ENCODE measurements at places on chromosomes 5 and 9.

DNA sequence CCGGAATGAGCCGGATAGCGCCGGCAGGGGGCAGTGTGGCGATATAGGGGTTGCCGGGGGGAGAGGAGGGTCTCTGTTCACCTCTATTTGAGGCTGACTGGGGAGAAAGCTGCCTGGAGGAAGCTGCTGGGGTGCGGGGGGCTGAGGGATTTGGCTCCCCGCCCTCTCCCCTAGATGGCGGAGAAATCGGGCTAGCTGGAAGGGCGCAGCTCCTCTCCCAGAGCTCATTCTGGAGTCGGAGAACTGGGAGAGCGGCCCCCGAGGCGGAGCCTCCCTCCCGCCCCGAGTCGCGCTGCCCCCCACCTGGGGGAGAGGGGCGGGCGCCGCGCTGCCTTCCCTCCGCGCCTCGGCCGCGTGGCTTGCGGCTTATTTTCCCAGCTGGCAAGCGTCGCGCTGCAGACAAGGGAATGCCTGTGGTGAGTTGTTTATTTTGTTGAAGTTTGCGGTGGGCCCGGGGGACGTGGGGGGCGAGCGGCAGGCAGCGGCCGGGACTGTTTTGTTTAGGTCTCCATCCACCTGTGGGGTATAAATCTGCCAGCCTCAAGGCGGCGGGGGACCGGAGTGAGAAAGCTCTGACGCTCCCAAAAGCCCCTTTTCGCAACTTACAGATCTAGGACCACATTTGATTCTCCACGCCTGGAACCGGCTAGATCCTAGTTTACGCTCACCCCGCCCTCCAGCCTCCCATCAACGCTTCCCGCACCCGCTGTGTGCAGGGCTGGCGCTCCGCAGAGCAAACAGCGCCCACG is 4.1 kb upstream of the RGMB start:
- no peak for DNase-seq

GRCh38 chr9:82552784-82553183 is 510.2 kb downstream of the RASEF start:
- DNase-seq = no peak

DNA sequence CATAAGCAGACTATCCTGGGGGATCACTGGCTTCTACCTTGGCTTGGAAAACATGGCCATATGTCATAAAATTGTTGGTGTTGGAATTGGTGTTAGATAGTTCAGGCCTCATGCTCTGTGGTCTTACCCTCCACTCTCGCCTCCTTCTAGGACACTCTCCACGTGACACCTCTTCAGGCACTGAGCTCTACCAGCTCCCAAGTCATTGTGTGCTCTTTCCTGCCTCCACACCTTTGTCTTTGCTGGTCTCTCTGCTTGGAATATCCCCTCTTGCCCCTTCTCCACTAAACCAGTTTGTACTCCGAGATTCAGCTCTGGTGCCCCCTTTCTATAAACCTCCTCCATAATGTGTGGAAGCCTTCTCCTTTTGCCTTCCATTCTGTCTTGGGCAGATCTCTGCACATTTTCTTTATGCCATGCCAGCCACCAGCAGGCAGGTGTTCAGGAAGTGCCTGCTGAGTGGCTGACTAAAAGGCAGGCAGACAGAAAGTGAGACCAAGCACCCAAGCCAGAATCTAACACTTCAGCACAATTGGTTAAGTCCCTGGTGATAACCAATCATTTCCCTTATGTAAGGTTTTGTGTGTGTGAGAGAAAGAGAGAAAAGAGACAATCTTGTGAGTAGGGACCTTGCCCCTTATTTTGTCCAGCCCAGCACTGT is 37.7 kb downstream of the SAR1B start:
- DNase-seq = no peak

- no peak for DNase-seq
Observed at GRCh38 chr5:171525085-171525484, 105.6 kb downstream of the FGF18 start.

- no peak for DNase-seq
Observed at GRCh38 chr5:119402081-119402480, 46.3 kb downstream of the TNFAIP8 start.

- DNase-seq = no peak
Observed at GRCh38 chr5:29715167-29715566, 1478.3 kb upstream of the CDH6 start.

- DNase-seq = no peak
Observed at GRCh38 chr5:13278148-13278547, 666.3 kb downstream of the DNAH5 start.

GRCh38 chr5:153742060-153742459 is 251.6 kb downstream of the GRIA1 start:
- DNase-seq = no peak

GRCh38 chr9:15851766-15852165 is 298.9 kb downstream of the CCDC171 start:
- DNase-seq = no peak

GRCh38 chr5:137142764-137143605 is 356.1 kb downstream of the SPOCK1 start:
- no peak for DNase-seq

GRCh38 chr5:113487416-113487780 is 855 bp downstream of the MCC start:
- DNase-seq = no peak

- no peak for DNase-seq
Observed at GRCh38 chr9:2730971-2731370, 13.7 kb downstream of the KCNV2 start.

DNA sequence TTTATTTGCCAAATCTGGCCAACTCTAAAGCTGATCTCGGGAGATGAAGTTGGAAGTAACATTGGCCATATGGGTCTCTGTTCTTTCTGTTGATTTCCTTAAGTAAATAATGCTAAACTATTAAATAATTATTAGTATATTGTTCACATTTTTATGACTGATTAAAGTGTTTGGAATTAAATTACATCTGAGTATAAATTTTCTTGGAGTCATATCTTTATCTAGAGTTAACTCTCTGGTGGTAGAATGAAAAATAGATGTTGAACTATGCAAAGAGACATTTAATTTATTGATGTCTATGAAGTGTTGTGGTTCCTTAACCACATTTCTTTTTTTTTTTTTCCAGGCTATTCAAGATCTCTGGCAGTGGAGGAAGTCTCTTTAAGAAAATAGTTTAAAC is 9.3 kb upstream of the FGF18 start:
- DNase-seq = no peak

GRCh38 chr5:146098047-146098446 is 7.3 kb downstream of the PLAC8L1 start:
- DNase-seq = no peak

DNA sequence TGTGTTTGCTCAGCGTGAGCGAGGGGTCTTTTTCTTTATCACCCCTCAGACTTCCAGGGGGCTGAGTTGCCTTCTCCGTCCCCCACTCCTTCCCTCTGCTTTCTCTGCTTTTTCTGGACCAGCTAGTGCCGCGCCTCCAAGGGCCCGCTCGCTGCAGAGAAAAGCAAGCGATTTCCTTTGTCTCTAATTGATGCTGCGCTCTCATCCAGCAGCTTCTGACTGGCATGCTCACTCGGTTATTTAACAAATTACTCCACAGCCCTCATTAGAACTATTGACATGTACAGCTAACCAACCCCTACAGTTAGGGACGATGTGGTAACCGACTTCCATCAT is 288.0 kb downstream of the ELAVL2 start:
- DNase-seq = no peak

GRCh38 chr5:56170557-56170956 is 62.6 kb downstream of the ANKRD55 start:
- no peak for DNase-seq

- DNase-seq = no peak
Observed at GRCh38 chr5:104626122-104626521, 1063.5 kb upstream of the NUDT12 start.

DNA sequence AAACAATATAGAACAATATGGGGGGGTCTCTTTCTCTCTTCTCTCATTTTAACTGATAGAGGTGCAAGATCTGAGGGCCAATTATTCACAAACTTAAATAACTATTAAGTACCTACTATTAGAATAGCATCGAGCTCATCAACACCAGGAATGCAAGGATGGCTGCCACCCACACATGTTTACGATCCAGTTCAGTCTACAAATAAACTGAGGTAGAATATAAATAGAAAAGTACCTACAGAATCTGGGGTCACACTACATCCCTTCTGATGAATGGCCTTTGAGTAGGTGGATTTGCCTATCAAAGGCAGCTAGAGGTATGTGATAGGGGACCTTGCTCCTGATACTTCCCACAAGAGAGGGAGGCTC is 91.8 kb upstream of the ZNF366 start:
- no peak for DNase-seq

DNA sequence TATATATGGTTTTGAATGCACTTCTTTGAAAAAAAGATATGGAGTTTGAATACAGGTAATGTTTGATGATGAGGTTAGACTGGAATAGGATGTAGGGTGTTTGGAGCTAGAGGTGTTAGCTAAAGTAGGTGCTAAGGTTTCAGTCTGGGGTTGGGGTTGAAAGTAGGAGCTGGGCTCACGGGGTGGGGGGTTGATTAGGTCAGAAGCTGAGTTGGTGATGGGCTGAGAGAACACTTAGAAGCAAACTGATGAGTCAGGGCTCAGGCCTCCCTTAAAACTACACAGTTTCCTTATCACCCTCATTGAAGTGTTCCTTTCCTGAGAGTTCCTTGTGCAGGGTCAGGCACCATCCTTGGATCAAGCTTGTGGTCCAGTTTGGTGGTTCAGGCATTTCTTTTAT is 308.8 kb upstream of the ADAMTS16 start:
- DNase-seq = no peak

DNA sequence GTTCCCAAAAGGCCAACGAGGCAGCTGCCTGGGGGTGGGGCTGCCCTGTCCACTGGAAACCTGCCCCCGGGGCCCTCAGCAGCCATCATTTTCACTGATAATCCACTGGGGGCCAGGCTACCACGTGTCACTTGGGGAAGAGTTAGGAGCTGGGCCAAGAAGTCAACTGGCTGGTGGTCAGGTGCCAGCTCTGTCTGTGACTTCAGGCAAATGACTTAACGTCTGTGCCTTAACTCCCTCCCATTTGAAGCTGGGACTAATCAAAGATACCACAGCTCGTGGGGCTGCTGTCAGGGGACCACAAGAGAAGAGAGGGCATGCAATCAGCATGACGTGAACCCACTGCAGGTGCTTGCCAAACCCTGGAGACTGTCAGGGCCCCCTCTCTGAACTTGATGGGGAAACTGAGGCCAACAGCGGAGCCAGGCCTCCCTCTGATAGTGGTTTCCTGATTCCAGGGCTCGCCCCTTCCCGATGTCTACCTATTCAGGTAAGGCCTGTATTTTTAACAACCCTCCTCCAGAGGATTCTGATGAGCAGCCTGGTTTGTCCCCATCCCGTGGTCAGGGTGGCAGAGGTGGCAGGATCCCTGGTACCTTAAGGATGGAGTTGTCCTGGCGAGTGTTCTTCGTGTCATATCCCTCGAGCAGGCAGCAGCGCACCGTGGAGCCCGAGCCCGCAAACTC is 12.3 kb upstream of the DPM2 start:
- DNase-seq = no peak

DNA sequence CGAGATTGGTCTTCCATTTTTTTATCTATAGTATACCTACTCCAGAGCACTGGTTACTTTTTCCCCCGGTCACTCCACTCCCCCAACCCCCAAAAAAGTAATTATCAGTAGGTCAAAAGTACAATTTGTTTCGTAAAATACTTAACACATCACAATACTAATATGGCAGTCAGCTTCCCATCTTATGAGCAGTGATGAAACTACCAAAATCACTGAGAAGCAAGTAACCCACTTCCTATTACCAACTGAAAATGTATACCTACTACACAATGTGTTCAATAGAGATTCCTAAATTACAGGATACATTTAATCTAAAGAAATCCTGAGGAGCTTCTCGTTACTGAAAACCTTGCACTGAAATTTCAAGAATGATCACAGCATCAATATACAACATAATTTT is 1.9 kb downstream of the CERT1 start:
- DNase-seq = no peak

GRCh38 chr5:75525344-75525743 is 13.7 kb downstream of the POLK start:
- no peak for DNase-seq

GRCh38 chr5:178423431-178423830 is 166.8 kb downstream of the COL23A1 start:
- no peak for DNase-seq

GRCh38 chr5:117461403-117461802 is 886.8 kb upstream of the SEMA6A start:
- DNase-seq = no peak

DNA sequence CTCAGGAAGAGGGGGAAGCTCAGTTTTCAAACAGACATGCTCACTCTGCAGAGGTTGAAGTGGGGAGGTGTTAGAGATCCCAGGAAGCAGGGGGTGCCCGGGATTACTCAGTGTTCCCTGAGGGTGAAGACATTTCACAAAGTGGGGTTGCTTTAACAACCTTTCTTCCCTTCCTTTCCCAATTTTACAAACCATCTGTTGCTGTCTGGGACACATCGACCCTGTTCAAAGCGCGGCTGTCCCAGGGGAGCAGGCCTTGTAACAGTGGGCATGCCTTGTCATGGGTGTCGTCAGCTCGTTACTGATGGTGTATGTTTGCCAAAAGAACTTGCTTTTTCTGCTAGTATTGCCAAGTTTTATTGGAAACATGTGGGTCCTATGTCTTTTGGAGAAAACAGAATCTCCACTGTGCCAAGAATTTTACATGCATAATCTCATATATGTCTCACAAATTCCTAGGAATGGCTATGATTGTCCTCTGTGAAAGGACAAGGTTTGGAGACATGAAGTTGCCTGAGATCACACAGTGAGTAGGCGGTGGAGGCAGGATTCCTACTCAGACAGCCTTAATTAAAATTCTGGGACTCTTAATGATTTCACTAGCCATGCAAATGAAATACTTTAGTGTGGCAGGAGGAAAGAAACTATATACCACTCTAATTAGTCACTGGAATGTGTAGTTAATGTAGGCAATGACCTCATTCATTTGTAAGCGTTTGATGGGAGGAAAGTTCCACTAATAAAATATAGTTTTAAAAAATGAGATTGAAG is 198.9 kb downstream of the NXNL2 start:
- DNase-seq = no peak

DNA sequence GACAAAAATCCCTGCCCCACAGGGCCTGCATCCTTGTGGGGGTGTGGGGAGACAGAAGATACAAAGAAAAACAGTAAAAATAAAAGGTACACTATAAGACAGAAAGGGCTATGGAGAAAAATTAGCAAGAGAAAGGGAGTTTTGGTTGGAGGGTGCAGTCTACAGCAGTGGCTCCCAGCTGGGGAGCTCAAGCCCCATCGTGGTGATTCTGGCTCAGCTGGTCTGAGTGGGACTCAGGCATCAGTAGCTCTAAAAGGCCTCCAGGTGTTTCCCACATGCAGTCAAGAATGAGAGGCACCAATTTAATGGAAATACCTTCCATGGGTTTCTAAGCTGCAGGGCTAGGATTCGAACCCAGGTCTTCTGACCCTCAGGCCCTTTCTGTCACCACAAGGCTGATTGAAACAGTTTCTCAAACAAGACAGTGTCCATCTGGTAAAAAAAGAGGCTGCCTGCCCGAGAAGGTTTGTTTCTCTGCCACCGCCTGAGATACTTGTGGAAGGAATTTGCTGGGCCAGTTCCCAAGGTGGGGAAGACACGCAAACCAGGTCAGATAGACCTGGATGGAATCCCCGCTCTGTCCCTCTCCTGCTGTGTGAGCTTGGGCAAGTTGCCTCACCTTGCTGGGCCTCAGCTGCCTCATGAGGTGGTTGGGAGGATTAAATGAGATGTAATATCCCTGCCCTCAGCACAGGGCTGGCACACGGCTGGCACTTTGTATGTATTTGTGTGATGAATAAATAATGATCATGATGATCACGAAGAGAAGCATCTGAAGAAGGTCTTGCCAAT is 43.1 kb downstream of the COL27A1 start:
- DNase-seq = no peak

All from GM19239 (cell line).